ENCODE measurements at places on chromosomes 11 and 22.

- DNase-seq: no peak
These were observed 6.6 kb downstream of the CERK start for GRCh38 chr22:46731246-46732040.

- peak; percentile 79 for DNase-seq
These were observed 10.2 kb upstream of the LDHA start for GRCh38 chr11:18384157-18384641.

DNA sequence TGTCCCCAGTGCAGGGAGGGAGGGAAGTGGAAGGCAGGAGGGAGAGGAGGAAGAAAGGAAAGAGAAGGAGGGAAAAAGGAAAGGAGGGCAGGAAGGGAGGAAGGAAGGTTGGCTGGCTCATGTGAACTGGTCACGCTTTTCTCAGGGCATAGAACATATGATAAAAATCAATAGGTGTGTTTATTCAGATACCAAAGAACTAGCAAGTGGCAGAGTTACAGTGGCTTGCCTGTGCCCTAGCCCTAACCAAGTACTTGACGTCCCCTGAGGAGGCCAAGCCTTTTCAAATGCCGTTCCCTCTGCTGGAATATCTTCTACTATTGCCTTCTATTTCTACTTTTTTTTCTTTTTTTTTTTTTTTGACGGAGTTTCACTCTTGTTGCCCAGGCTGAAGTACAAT, 33.5 kb downstream of the CHRDL2 start:
- no peak for DNase-seq

DNA sequence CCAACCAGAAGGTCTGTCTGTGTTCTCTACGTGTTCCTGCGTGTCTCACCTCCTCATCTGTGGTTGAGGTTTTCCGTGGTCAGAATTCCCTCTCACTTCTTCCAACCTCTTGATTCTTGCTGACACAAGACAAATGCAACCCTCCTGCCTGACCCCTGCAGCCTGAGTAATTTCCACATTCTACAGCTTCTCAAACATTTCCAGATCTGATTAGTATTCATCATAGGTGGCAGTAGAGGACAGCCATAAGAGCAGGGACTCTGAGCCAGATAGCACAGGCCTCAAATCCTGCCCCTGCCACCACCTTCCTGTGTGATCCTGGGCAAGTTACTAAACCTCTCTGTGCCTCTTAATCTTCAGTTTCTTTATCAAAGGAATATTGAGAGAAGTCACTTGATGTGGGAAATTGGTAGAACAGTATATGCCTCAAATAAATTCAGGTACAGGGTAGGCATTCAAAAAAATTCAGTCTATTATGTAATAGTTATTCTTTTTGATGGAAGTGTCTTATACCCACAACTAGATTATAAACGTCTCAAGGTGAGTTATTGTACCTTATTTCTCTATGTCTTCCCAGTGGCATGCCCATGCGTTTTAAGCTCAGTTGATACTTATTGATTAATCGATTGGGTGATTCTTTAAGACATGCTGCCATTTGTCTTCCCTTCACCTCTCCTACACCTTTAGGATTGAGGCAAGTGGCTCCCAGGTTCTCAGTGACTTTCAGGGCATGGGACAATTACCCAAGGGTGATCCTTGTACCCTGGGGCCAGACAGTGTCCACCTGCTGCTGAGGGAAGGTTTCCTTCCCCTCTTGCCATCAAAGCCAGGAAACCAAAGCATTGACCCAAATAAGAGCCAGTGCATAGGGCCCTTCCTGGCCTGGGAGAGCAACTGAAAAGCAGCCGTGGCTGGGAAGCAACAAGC, 19.6 kb downstream of the POU2AF1 start:
- no peak for DNase-seq

- DNase-seq: peak; percentile 72
These were observed 22.8 kb downstream of the OSBP2 start for GRCh38 chr22:30717331-30717921.
